Cardiac septum (tissue), 1 donor: ENCODE measurements at places on chromosomes 16 and 17. TPM values are rescaled to one million over a fixed set of nuclear protein-coding genes. Genes with fewer than 3 reads are reported as not detected.

- DNase-seq: peak; percentile 87
Observed at GRCh38 chr17:78915872-78916632, 9.1 kb downstream of the TIMP2 start.

DNA sequence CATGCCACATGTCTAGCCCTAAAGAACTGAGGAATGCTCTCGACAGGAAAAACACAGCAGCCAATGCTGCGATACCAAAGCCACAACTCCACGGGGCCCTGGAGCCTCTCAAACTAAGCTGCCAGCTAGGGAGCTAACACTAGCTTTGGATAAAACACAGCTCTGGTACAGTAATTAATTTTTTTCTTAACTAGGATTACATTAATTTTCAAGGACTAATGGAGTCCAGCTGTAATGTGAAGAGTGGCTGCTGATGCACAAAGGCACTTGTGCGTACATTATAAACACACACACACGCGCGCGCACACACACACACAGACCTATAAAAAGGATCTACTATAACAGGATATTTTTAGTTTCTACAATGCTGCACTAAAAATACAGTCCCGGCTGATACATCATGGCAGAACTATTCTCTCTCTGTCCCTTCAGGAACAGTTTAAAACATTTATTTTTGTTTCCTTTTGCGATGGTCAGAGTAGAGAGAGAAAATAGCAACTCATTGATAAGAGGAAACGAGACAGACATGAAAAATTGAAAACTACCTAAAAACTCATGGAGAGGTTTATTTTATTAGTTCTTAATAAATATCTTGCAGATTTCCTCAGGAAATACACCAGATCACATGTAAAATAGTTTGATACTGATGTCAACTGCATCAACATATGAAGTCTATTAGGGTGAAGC is 88.5 kb downstream of the SMG6 start:
- DNase-seq: peak; percentile 86

CACNG4 gene
- total RNA-seq: 0.05 TPM

KRTAP2-1 gene
- total RNA-seq: not detected
